ENCODE measurements at places on chromosomes 4 and X.

- no peak for DNase-seq
Measured at GRCh38 chr4:5967783-5968182, 50.4 kb downstream of the C4orf50 start.

GRCh38 chrX:119757979-119758730, at the start of gene SOWAHD:
Gene SOWAHD (plus strand): TSS chrX:119758588. CDS start chrX:119758668, 80 bp downstream.
- no peak for DNase-seq

- no peak for DNase-seq
Measured at GRCh38 chr4:158008551-158009218, 164.1 kb downstream of the GASK1B start.

GRCh38 chrX:151153086-151153485, 23.3 kb upstream of the GPR50 start:
- no peak for DNase-seq

- no peak for DNase-seq
Measured at GRCh38 chrX:141341341-141341740, 99.0 kb upstream of the SPANXC start.

GRCh38 chrX:153873282-153874084, 12.5 kb downstream of the L1CAM start:
- no peak for DNase-seq

DNA sequence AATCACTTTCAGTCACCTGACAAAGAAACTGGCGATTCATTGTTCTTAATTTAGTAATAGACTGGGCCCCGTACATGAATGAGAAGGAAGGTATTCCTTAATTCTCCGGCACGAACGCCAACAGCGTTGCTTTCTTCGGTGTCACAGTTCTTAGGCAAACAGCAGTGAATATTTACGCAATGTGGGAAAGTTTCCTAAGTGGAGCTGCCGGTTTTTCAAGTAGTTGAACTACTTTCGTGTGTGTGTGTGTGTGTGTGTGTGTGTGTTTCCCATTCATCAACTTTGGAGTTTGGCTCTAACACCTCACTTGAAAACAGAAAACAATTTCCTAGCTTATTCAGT, 651 bp downstream of the NXT2 start:
- DNase-seq: no peak

GRCh38 chr4:144289667-144290428, 149.3 kb upstream of the GYPA start:
- DNase-seq: no peak

GRCh38 chr4:15771216-15772058, 6.7 kb upstream of the CD38 start:
- DNase-seq: no peak

- DNase-seq: no peak
Measured at GRCh38 chr4:83599183-83599582, 63.3 kb downstream of the GPAT3 start.

DNA sequence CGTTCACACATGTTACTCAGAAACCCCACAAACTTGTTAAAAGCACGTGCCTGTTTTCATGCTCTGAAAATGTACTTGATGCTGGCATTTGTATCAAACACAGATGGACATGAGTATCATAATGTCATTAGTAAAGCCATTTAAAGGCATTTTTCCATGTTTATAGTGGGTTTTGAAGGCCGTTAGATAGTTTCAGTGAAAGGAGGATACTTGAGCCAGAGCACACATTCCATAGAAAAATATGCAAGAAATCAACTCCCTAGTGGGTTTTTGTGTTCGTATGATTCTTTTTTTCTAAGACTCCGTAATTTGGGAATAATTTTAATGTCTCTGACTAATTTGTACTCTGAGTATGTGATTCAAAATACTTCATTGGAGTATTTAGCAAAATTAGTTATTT, 216.2 kb upstream of the BMP3 start:
- no peak for DNase-seq

- DNase-seq: no peak
Measured at GRCh38 chrX:76862509-76862908, 435.0 kb downstream of the MAGEE1 start.

- no peak for DNase-seq
Measured at GRCh38 chrX:130482871-130483270, 81.1 kb downstream of the RBMX2 start.

- DNase-seq: no peak
Measured at GRCh38 chr4:15400981-15401671, 26.7 kb upstream of the C1QTNF7 start.

GRCh38 chr4:27040356-27040755, 179.7 kb downstream of the STIM2 start:
- no peak for DNase-seq

DNA sequence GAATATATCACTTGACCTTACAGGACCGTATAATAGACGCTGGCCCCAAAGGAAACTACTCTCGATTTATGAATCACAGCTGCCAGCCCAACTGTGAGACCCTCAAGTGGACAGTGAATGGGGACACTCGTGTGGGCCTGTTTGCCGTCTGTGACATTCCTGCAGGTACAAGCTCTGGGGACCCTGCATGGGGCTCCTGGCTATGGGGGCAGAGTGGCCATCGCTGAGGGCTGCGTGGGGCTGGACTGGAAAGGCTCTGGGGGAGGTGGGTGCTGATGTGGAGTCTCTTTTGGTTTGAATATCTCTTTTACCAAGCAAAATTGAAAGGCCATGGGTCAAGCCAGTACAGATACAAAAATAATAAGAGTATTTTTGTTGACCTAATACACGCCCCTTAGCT, 33.9 kb downstream of the NELFA start:
- no peak for DNase-seq

DNA sequence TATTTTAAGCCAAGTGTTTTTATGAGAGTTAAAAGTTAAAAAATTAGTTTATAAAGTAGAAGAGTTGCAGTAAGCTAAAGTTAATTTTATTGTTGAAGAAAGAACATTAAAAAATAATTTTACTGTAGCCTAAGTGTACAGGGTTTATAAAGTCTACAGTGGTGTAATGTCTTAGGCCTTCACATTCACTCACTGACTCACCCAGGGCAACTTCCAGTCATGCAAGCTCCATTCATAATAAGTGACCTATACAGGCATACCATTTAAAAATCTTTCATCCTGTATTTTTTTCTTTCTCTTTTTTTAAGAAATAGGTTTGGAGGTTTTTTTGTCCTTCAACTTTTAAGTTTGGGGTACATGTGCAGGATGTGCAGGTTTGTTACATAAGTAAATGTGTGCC, 87.9 kb upstream of the NR3C2 start:
- DNase-seq: no peak

GRCh38 chr4:173932701-173933100, 350.8 kb downstream of the FBXO8 start:
- DNase-seq: no peak

DNA sequence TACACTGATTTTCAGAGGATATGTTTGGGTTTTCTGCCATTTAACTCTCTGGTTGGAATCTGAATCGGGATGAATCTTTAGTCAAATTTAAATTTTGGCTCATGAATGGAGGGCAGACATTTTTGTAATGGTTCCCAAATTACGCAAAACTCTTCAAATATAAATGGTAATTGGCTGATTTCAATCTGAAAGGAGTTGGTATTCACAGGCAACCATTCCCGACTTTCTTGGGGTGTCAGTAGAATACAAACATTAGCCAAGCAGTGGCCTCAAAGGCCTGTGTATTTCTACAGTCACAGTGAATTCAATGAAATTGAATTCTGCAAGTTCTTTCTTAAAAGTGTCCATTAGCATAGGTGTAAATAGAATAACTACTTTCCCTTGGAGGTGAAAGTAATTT, 668.8 kb upstream of the PRKX start:
- DNase-seq: no peak

- no peak for DNase-seq
Measured at GRCh38 chr4:76712564-76712963, 185.4 kb downstream of the SOWAHB start.

DNA sequence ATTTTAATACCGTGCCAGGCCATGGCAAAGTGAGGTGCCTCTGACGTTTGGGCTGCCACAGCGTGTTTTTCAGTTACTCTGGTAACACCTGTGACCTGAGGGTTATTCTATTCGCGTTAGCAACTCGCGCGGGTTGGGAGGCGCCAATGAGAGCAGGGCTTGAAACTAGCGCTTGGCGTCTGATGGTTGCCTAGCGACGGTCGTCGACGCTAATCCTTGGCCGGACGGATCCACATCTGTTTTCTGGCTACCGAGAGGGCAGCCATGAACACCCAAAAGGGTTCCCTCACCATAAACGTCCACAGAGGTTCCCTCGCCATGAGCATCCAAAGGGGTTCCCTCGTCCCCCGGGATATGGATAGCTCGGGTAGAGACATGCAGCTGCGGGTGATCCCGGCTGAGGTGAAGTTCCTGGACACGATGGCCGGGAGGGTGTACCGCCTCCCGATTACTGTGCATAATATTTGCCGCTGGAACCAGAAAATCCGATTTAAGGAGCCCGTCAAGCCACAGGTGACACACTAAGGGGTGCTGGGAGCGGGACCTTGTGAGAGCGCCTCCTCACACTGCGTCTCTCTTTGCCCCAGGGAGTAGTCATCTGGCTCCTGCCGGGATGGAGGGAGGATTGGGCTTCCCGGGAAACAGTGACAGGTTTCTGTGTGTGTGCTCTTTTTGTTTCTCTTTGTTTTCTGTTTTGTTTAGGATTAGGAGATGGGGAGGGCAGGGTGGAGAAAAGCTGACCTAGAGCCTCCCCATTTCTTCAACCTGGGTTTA, at the start of gene CFAP47:
CFAP47 (plus strand) TSS at position 199 of the 774 bp plus-strand sequence; CDS start at position 265, 66 bp downstream.
- DNase-seq: no peak

DNA sequence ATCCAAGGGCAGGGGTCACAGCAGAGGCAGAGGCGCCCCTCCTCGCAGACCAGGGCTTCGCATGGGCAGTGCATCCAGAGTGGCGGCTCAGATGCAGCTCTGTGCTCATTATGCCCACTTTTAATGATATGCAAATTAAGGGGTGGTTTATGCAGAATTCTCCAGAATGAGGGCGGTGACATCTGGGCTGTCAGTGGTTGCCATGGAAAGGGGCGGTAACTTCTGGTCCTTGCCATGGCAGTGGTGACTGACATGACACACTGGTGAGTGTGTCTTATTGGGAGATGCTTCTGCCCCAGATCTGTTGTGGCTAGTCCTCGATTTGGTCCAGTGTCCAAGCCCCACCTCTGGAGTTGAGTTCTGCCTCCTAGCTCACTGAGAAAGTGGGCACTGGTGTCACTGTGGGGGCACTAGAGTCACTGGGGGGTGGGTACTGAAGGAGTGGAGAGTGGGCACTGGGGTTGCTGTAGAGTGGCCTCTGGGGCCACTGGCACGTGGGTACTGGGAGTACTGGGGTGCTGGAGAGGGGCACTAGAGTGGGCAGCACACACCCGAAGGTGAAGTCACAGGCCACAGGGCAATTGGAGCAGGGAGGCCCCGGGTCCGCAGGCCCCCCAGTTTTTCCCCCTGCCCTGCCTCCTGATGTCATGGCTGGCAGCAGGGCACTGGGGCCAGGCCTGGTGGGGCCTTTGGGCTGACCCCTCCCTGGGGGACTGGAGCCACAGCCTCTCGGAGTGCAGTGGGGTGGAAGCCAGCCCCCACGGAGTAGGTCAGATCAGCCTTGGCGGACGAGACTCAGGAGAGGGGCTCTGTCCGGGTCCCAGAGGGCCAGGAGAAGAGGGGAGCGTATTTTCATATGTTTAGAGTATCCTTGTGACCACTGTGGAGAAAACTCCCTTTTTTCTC, 98.6 kb upstream of the NKX1-1 start:
- no peak for DNase-seq

DNA sequence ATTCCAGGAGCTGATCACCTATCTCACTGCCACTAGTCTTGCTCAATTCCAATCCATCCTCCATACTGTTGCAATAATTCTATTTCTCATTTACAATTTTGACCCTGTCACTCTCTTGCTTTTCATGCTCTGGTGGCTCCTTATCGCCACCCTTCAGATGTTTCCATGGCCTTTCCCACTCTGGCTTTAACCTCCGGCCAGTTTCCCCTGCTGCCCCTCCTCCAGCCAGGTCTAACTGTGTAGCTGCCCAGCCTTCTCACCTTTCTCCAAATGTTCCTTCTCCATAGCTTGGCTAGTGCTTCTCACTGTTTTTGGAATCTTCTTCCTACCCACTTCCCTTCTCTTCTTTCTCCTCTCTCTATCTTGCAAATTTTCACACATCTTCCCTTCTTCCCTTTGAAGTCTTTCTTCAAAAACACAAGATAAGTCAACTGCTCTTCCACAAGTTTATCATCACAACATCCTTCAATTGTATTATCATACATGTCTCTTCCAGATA, 153.8 kb downstream of the COL25A1 start:
- no peak for DNase-seq

- DNase-seq: no peak
Measured at GRCh38 chrX:141787655-141788054, 50.5 kb upstream of the MAGEC3 start.

GRCh38 chrX:50613846-50614245, 143.2 kb upstream of the DGKK start:
- no peak for DNase-seq
